ENCODE measurements at places on chromosomes 3 and 15.

GRCh38 chr15:58760385-58761009, 10.6 kb upstream of the MINDY2 start:
- DNase-seq = no peak

DNA sequence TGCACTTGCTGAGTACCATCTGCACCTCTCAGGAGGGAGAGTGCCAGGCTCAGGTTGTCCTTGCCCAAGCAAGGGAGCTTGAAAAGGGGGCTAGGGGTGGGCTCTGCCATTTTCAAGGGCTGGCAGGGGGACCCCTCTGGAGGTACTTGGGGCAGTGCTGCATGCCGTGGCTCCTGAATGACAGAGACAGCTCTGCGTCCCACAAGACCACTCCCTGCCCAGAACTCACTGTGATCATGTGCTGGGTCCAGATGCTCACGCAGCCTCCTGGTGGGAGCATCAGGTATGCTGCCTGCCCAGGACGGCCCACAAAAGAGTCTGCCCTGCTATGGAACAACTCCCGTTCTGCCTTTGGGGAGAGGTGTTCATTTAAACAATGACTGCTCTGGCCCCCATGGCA, 165.2 kb downstream of the GOLGA6L4 start:
- no peak for DNase-seq

DNA sequence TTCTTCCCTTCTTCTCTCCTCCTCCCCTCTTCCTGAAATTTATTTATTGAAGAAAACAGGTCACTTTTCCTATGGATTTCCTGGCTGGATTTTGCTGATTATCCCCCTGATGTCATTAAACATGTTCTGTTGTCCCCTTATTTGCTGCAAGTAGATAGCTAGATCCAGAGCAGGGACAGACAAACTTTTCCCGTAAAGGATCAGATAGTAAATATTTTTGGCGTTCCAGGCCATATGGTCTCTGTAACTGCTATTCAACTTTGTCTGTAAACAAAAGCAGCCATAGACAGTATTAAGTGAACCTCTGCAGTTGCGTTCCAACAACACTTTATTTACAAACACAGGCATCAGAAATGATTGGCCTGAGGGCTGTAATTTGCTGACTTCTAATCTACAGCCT, 241.3 kb downstream of the NEK10 start:
- DNase-seq = no peak

DNA sequence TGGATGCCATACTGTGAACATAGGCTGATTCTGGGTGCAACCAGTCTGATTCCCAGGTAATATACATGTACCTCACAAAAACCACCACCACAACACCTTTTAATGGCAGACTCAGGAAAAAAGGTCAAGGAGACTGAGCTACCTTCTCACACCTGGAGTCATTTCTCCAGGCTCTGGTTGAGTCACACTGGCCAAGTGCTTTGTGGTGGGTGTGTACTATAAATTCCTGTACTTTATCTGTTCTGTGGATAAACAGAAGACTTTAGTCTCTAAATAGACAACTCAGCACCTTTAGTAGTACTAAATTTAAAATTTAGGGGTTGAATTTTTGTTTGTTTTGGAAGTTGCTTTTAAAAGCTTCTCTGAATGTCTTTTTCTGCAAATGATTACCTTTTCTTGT, 46.7 kb downstream of the TOP2B start:
- no peak for DNase-seq

DNA sequence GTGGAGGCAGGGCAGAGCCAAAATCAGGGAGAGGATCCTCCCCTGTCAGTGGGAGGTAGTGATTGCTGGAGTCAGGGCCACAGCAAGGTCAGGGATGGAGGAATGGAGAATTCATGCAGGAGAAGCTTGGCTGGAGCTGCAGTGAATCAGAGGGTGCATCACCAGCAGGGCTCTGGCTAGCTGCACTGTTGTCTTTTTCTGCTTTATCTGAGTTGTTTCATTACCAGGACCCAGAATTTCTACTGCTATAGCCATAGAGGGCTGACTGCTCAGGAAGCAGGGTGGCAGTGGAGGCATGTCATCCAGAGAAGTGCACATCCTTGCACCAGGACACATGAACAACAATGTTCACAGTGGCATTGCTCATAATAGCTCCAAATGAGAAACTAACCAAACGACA, 113.5 kb upstream of the GALNT15 start:
- DNase-seq = no peak

GRCh38 chr3:45003406-45003805, 22.7 kb upstream of the CLEC3B start:
- DNase-seq = no peak
